ENCODE measurements at places on chromosomes 4 and X. TPM values are rescaled to one million over a fixed set of nuclear protein-coding genes. Genes with fewer than 3 reads are reported as not detected.

DNA sequence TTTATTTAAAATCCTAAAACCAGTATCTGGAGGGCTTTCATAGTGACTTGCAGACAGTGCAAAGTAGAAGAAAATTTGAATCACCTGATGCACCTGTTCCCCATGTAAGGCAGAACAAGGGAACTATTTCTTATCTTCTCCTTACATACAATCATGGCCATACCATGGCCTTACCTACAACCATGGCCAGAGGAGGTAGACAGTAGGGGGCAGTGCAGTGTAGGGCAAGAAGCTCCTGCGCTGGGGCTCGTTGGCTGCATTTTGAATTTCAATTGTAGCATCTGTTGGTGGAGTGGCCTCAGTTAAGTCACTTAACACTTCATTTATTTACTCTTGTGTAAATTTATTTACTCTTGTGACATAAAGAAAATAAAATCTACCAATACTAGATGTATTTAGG is 33.0 kb downstream of the GALNTL6 start:
- peak; percentile 0 for DNase-seq

DNA sequence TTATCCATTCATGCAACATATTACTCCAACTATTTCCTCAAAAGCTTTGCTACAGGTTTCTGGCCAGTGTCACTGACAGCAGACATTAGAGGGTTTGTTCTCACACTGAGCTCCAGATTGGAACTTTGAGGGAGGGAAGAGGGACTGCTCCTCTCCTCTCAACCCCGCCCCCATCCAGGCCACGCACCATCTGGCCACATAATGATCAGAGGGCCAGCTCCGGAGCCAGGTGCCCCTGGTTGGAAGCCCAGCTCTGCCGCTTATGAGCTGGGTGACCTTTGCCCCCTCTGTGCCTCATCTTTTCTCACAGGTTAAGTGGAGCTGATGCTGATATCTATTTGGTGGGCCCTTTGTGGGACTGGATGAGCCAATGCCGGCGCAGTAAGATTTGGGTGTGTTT is 55.8 kb downstream of the C4orf50 start:
- DNase-seq: no peak

ODAPH gene
- total RNA-seq: not detected

DNA sequence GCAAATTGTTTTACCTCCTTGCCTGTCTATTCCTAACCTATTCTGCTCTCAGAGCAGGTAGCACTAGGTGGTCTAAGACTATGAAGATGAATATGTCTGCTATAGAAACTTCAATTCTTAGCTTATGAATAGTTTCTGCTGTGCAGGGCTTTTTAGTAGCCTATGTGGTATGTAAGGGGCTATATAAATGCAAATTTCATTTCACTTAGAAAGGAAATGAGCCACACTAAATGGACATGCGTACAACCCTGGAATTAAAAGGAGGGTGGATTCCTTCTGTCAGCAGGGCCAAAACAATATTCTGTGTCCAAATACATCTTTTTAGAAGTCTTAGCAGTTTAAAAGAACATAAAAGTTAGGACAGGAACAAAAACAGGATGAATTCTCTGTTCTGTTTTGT is 163.9 kb upstream of the GEMIN8 start:
- DNase-seq: no peak

GRCh38 chrX:28901637-28902036 is 314.4 kb downstream of the IL1RAPL1 start:
- peak; percentile 26 for DNase-seq

- peak; percentile 7 for DNase-seq
Observed at GRCh38 chr4:29581457-29581856, 1138.7 kb upstream of the PCDH7 start.
